Frontal cortex (tissue), 4 donors: ENCODE measurements at places on chromosomes 6 and 20. TPM values are rescaled to one million over a fixed set of nuclear protein-coding genes. Genes with fewer than 3 reads are reported as not detected.

Gene ARMC2
- 16.3 TPM for total RNA-seq

Gene DLL1
- total RNA-seq = 9.0 TPM

Gene TUBE1
- total RNA-seq = 32.6 TPM

Gene LY6G6D
- total RNA-seq = not detected

Gene ADGRF5
- 6.5 TPM for total RNA-seq

Gene PNLDC1
- not detected for total RNA-seq

Gene MOG
- total RNA-seq = under 0.01 TPM

Gene SPTLC3
- total RNA-seq = 0.82 TPM

Gene GPR6
- 7.3 TPM for total RNA-seq

Gene CTNNBL1
- 61.1 TPM for total RNA-seq

Gene CHMP4B
- total RNA-seq = 27.7 TPM

Gene FRK
- total RNA-seq = 0.41 TPM

Gene GNAS
- total RNA-seq = 481 TPM

Gene RAET1E
- not detected for total RNA-seq

Gene MICB
- total RNA-seq = 0.41 TPM

Gene ADAM33
- 2.4 TPM for total RNA-seq

Gene DEFB123
- not detected for total RNA-seq

Gene CRISP2
- total RNA-seq = 0.82 TPM

Gene NFATC2
- 0.41 TPM for total RNA-seq

Gene BHLHE23
- not detected for total RNA-seq

Gene RHAG
- 0.41 TPM for total RNA-seq

Gene TIAM2
- 171 TPM for total RNA-seq

Gene SIRPG
- not detected for total RNA-seq

Gene CSTF1
- total RNA-seq = 27.7 TPM

Gene MCHR2
- 12.6 TPM for total RNA-seq

Gene MCCD1
- total RNA-seq = not detected

Gene SLC35D3
- total RNA-seq = 0.82 TPM

Gene SRMS
- not detected for total RNA-seq

Gene CD93
- total RNA-seq = 10.6 TPM

Gene CPNE5
- 12.6 TPM for total RNA-seq

Gene LPA
- total RNA-seq = 1.2 TPM

Gene NT5E
- 8.2 TPM for total RNA-seq

Gene SAPCD1
- 0.82 TPM for total RNA-seq

Gene PI16
- under 0.01 TPM for total RNA-seq
